Myometrial cell (primary cell): ENCODE measurements at places on chromosomes 5 and 9. TPM values are rescaled to one million over a fixed set of nuclear protein-coding genes. Genes with fewer than 3 reads are reported as not detected.

SLC34A1 gene
- total RNA-seq, result not detected in 2 replicates

CER1 gene
- not detected in 2 replicates for total RNA-seq

SPATA31C1 gene
- total RNA-seq, result not detected in 2 replicates

FLT4 gene
- 0.18 TPM in 1 of 2 replicates, not detected in the other for total RNA-seq

NR2F1 gene
- 92.0 and 98.6 TPM in 2 replicates for total RNA-seq

ITK gene
- not detected in 2 replicates for total RNA-seq

PDE6A gene
- total RNA-seq, result not detected in 2 replicates

PCSK1 gene
- total RNA-seq, result under 0.01 and 0.58 TPM in 2 replicates
